ENCODE measurements at places on chromosomes 6 and 20. TPM values are rescaled to one million over a fixed set of nuclear protein-coding genes. Genes with fewer than 3 reads are reported as not detected.

DNA sequence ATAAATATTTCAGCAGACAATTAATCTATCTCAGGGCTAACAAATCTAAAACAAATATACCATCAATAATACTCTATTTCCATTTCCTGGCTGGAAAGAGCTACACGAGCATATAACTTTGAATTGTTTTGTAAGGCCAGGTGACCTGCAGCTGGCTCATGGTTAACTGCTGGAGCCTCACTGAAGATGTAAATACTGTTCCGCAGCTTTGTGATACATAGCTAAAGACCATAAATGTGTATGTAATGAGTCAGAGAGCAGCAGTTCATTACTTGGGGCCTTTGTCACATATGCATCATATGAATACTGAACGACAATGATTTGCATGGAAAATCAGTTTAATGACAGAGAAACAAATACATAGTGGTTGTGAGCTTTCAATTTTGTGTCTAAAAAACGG, 109.4 kb upstream of the CCN2 start:
- no peak for DNase-seq
- H3K4me3 ChIP-seq = no peak overlapping the region
- H3K36me3 ChIP-seq = no peaks in the 10 kb centered on the region
- H3K27ac ChIP-seq = no peak overlapping the region

- no peak overlapping the region for H3K27ac ChIP-seq
- H3K4me1 ChIP-seq = peaks cover 20% of the 10 kb centered on the region
- H3K36me3 ChIP-seq = no peaks in the 10 kb centered on the region
- H3K4me3 ChIP-seq = no peak overlapping the region
- DNase-seq = no peak
- H3K27me3 ChIP-seq = no peaks in the 10 kb centered on the region
Measured at GRCh38 chr6:156658186-156658965, 118.8 kb upstream of the ARID1B start.

DNA sequence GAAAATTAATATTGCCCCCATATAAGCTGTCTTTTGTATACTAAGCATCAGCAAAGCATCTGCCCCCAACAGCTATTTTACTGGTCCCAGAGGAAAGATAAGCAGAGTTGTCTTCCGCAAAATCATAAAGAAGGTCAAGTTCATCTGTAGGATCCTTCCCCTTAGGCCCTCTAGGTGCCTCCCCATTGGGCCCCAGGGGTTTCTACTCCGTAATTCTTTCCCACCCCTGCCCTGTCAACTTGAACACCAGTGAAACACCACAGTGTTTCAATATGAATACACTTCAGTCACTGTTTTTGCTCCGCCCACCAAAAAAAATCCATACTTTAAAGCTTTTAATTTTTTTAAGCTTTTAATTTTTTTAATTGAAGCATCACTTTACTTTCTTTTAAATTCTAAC, 159.2 kb downstream of the ATXN1 start:
- H3K4me1 ChIP-seq = no peaks in the 10 kb centered on the region
- DNase-seq = no peak
- H3K36me3 ChIP-seq = peaks cover 14% of the 10 kb centered on the region
- no peaks in the 10 kb centered on the region for H3K27me3 ChIP-seq
- no peak overlapping the region for H3K4me3 ChIP-seq

- H3K27ac ChIP-seq = no peak overlapping the region
- no peak for DNase-seq
- peaks cover 2% of the 10 kb centered on the region for H3K4me1 ChIP-seq
Measured at GRCh38 chr6:2763345-2763841, 1.8 kb upstream of the WRNIP1 start.

GRCh38 chr6:140487586-140487985, 1113.1 kb upstream of the CITED2 start:
- H3K27me3 ChIP-seq = no peaks in the 10 kb centered on the region
- H3K27ac ChIP-seq = no peak overlapping the region
- H3K4me1 ChIP-seq = no peaks in the 10 kb centered on the region
- no peaks in the 10 kb centered on the region for H3K36me3 ChIP-seq
- no peak overlapping the region for H3K4me3 ChIP-seq

- peaks cover 41% of the 10 kb centered on the region for H3K36me3 ChIP-seq
- no peaks in the 10 kb centered on the region for H3K27me3 ChIP-seq
- H3K27ac ChIP-seq = no peak overlapping the region
- peaks cover 5% of the 10 kb centered on the region for H3K4me1 ChIP-seq
- no peak overlapping the region for H3K4me3 ChIP-seq
- DNase-seq = no peak
Measured at GRCh38 chr20:35892871-35893270, 61.4 kb downstream of the SCAND1 start.

DNA sequence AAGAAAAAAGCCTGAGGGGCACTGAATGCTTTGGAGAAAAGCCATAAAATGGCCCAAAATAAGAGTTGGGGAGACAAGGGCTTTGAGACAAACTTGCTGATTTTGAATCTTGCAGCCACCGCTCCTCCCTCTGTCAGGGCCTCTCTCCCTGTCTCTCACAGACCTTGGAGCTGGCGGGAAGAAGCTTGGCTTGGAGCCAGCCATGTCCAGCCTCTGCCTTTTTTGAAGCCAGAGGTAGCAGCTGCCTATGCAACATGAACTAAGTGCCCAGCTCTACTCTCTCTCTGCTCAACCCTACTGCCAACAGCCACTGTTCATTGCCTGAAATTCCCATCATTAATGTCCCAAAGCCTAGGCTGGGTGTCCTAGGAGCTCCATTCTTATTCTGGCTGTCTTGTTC, 63.7 kb upstream of the CTNNBL1 start:
- no peaks in the 10 kb centered on the region for H3K4me1 ChIP-seq
- DNase-seq = peak; percentile 12
- H3K27ac ChIP-seq = no peak overlapping the region
- no peaks in the 10 kb centered on the region for H3K36me3 ChIP-seq
- no peaks in the 10 kb centered on the region for H3K27me3 ChIP-seq

- DNase-seq = peak; percentile 35
- H3K27me3 ChIP-seq = no peaks in the 10 kb centered on the region
- no peak overlapping the region for H3K4me3 ChIP-seq
Measured at GRCh38 chr6:17486680-17487079, 93.3 kb downstream of the CAP2 start.

GRCh38 chr20:9978397-9979004, 56.3 kb upstream of the ANKEF1 start:
- no peak overlapping the region for H3K4me3 ChIP-seq
- no peaks in the 10 kb centered on the region for H3K27me3 ChIP-seq
- DNase-seq = peak; percentile 64

DNA sequence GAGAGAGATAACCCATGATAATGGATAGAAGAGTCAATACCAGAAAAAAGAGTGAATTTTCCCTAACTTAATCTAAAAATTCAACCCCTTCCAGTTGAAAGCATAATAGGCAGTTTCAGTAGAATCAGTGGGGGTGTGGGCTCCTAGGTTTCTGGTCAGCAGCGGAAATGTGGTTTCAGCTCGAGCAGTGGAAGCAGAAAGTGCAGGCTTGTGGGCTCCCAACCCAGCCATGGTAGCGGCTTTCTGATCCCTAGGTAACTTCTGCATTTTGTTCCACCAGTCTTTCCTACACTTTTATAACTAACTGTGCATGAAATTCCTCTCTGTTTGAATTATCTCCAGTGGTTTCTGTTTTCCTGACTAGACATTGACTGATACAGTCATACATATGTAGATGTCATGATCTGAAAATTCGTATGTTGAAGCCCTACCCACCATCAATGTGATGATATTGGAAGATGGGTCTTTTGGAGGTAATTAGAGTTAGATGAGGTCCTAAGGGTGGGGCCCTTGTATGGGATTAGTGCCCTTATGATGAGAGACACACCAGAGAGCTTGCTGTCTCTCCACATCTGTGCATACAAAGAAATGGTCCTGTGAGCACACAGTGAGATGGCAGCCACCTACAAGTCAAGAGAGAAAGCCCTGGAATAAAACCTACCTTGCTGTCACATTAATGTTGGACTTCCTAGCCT, 6.5 kb upstream of the DDO start:
- H3K4me3 ChIP-seq = no peak overlapping the region
- no peaks in the 10 kb centered on the region for H3K4me1 ChIP-seq
- no peak overlapping the region for H3K27ac ChIP-seq
- no peak for DNase-seq
- no peaks in the 10 kb centered on the region for H3K27me3 ChIP-seq

GRCh38 chr20:62052336-62052841, 13.3 kb downstream of the TAF4 start:
- no peaks in the 10 kb centered on the region for H3K27me3 ChIP-seq
- H3K27ac ChIP-seq = no peak overlapping the region
- no peaks in the 10 kb centered on the region for H3K36me3 ChIP-seq
- H3K4me3 ChIP-seq = no peak overlapping the region
- H3K4me1 ChIP-seq = peaks cover 7% of the 10 kb centered on the region

- peak; percentile 77 for DNase-seq
- peaks cover 40% of the 10 kb centered on the region for H3K27me3 ChIP-seq
- H3K27ac ChIP-seq = no peak overlapping the region
- H3K36me3 ChIP-seq = no peaks in the 10 kb centered on the region
- peak overlapping the region; percentile 48 for H3K4me3 ChIP-seq
Measured at GRCh38 chr20:19212821-19213502, 520 bp downstream of the SLC24A3 start.

GRCh38 chr20:4625687-4626086, 96.0 kb upstream of the PRND start:
- no peak overlapping the region for H3K4me3 ChIP-seq
- H3K36me3 ChIP-seq = no peaks in the 10 kb centered on the region
- H3K27me3 ChIP-seq = peaks cover 7% of the 10 kb centered on the region
- no peak for DNase-seq
- H3K27ac ChIP-seq = no peak overlapping the region

- H3K27ac ChIP-seq = no peak overlapping the region
- no peak for DNase-seq
- H3K27me3 ChIP-seq = peaks cover 10% of the 10 kb centered on the region
- H3K4me3 ChIP-seq = no peak overlapping the region
Measured at GRCh38 chr20:44756956-44757355, 11.3 kb downstream of the KCNK15 start.

DNA sequence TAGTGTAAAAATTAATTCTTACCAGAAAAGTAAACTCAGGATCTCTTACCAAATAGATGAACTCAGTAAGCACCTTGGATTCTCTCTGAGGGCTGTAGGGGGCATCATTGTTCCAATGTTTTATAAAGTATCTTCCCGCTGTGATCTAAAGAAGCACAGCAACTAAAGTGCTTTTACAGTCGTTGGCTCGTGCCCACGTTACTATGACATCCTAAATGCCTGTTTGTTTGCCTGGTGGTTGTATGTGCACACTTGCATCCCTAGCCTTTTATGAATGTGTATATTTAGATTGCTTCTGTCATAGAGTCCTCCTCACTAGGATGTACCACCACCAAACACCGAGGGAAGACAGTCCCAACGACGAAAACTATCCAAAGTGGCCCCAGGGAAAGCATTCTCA, 34.5 kb downstream of the SLX4IP start:
- H3K27ac ChIP-seq = peak overlapping the region; percentile 3
- H3K27me3 ChIP-seq = no peaks in the 10 kb centered on the region
- H3K4me3 ChIP-seq = no peak overlapping the region
- H3K4me1 ChIP-seq = peaks cover 16% of the 10 kb centered on the region

DNA sequence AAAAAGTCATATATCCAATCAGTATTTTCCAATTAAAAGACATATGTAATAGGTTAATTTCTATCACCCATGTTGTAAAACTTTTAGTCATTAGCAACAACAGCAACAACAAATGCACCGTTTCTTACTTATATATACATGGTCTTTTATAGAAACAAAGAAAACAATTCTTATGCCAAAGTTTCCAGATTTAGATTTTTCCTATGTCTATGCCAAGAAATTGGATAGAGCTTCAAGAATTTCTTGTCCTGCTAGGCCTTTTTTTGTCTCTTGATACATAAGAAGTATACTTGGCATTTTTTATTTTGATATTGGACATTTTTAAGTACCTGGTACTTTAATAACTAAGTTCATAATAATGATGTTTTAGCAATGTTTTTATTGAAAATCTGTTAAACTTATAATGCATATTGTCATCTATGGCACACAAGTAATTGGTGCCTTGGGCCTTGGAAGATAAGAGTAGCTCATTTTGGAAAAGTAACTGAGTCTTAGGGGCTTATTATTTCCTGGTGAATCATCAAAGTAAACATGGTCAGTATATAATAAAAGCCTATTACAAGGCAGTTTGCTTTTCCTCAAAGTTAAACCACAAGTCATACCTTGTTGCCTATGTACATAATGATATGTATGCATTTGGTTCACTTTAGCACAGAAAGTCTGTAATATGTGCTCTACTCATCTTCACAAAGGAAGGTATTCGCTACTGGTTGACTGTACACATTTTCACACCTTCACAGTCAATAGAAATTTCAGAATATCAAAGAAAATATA, 10.1 kb upstream of the FRK start:
- H3K36me3 ChIP-seq = no peaks in the 10 kb centered on the region
- H3K27ac ChIP-seq = no peak overlapping the region
- H3K4me1 ChIP-seq = peaks cover 8% of the 10 kb centered on the region
- no peak overlapping the region for H3K4me3 ChIP-seq

DNA sequence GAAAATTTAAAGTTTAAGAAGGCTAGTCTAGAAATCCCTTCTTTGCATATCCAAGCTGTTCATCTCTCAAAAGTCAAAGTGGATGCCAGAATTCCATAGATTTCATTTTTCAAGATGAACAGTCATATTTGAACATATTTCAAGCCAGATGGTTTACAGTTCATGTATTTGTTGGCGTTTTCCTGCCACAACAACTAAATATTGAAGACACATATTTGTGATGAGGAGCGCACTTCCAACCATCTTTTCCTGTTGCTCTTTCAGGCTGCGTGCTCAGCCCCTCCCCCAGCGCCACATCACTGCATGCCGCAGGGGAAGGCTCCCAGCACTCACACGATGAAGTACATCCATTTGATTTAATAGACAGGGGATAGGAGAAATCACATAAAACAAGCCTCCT, 5.9 kb upstream of the NOX3 start:
- H3K27ac ChIP-seq = no peak overlapping the region
- H3K36me3 ChIP-seq = no peaks in the 10 kb centered on the region
- H3K4me1 ChIP-seq = no peaks in the 10 kb centered on the region
- no peaks in the 10 kb centered on the region for H3K27me3 ChIP-seq

- H3K27ac ChIP-seq = no peak overlapping the region
- no peak for DNase-seq
Measured at GRCh38 chr20:33359399-33360261, 41.7 kb downstream of the CDK5RAP1 start.

GRCh38 chr20:33280775-33281174, 2.2 kb upstream of the BPIFB1 start:
- no peak overlapping the region for H3K4me3 ChIP-seq
- H3K4me1 ChIP-seq = no peaks in the 10 kb centered on the region
- DNase-seq = no peak
- no peaks in the 10 kb centered on the region for H3K36me3 ChIP-seq

NUP153 gene
- total RNA-seq = 24.6 TPM

KATNA1 gene
- 9.4 TPM for total RNA-seq

ZNF451 gene
- total RNA-seq = 25.8 TPM

TGIF2 gene
- total RNA-seq = 7.4 TPM

CALHM5 gene
- 1.5 TPM for total RNA-seq

KCNS1 gene
- total RNA-seq = not detected

C20orf144 gene
- total RNA-seq = not detected

DZANK1 gene
- 0.76 TPM for total RNA-seq

RNF182 gene
- not detected for total RNA-seq

MCHR2 gene
- total RNA-seq = not detected

PHACTR2 gene
- total RNA-seq = 59.0 TPM

SIRPB2 gene
- total RNA-seq = 6.9 TPM
